ENCODE measurements at places on chromosomes 1 and 21.
A peak's percentile ranks its signal among the peaks of the same experiment; 100 is the strongest.

DNA sequence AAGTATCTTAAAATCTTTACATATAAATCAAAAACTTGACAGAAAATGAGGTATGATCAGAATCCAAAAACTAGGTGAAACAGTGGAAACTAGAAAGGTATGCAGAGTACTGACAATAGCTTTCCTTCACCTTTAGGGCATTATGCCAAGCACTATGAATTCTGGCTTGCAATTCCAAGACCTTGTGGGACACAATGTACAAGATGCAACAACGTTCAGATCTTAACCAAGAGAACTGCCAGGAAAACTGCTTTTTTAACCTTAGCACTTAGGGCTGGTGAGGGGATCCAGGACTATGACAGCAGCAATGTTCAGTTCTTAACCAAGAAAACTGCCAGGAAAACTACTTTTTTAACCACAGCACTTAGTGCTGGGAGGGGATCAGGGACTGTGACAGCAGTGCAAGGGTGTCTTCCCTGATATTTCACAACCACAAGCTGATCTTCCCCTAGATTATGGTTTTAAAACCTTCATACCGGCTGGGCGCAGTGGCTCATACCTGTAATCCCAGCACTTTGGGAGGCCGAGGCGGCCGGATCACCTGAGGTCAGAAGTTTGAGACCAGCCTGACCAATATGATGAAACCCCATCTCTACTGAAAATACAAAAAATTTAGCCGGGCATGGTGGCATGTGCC lies 22.3 kb downstream of the FOXJ3 start:
- no peak for DNase-seq

DNA sequence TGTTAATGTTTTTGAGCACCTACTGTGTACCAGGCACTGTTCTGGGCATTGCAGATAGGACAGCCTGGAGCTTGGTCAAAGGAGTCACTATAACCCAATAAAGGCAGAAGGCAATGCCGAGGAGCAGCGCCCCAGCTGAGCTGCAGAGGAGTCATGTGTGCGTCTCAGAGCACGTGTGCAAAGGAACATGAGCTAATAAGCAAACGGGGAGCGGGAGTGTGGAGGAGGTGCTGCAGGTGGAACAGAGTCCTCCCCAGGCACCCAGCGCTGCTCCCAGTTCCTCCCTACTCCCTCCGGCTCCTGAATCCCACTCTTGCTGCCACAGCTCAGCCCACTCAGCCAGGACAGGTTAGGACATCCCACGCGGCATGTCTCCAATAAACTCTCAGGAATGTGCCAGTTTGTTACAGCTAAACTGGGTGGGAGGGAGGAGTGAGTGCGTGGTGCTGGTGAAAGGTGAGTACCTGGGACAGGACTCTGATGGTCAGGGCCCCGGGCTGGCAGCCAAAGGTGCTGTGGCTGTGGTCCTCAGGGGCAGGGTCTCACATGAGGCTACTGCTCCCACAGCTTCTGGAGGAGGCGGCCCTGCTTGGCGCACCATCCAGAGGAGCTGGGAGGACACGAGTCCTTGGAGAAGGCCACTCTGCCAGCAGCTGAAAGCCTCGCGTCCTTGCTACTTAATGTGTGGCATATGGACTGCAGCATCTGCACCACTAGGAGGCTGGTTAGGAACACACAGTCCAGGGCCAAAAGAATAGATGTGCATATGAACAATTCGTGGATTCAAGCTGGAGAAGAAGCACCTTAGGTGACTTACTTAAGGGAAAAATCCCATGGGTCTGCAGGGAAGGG lies 52.3 kb downstream of the GRIK3 start:
- DNase-seq = peak; percentile 46

- peak; percentile 39 for DNase-seq
Measured at GRCh38 chr21:43361127-43361492, 65.8 kb downstream of the SIK1 start.

DNA sequence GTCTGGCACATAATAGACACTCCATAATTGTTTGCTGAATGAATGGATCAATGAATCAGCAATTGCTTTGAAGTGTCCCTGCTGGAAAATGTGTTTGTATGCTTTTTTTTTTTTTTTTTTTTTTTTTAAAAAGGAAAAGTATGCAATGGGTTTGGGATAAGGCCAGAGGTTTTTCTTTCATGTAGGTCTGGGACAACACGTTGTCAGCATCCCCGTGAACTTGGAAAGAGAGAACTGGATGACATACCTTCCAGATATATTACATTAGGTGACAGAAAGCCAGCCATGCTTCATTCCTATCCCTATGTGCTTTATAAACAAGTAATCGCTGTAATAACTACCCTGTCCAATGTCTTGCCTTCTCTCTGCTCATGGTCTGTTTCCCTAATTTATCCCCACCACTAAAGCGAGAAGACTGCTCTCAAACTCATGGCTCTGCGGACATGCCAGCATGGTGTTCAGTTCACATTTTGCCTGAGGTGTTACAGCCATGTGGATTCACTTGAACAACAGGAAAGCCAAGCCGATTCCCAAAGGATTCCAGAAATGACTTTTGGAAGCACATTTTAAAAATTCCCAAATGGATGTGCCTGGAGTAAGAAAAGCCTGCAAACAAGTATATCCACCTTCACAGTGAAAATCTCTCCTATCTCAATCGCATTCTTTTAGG lies 34.8 kb upstream of the GREM2 start:
- no peak for DNase-seq

- DNase-seq = no peak
Measured at GRCh38 chr1:192869308-192869940, 60.6 kb downstream of the RGS2 start.

DNA sequence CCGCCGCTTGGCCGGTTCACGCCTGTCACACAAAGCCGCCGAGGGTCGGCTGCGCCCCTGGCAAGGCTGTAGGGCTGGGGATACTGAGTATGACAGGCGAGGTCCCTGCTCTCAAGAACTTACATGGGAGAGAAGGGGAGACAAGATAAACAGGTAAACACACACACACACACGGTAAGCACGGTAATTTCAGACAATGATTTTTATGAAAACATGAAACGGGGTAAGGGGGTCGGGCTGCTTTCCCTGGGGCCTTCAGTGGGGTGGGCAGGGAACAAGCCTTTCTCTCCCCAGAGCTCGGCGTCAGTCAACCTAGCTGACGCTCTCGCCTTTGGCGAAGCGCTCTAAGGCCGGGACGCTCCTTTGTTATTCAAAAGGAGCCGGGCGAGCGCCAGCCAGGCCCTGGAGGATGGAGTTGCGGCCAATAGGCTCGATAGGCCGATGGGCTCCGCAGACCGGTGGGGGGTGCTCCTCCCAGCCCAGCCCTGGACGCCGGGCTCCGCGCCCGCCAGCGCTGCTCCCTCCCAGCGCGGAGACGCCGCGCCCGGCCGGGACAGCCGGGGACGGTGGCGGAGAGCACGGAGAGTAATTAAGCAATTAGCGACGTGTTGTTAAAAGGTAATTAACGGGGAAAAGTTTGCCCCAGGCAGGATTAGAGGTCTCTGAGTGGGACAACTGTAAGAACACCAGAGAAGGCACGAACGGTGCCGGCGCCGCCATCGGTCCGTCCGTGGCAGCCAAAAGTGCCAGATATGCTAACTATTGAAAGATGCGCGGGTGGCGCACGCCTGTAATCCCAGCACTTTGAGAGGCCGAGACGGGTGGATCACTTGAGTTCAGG lies 950 bp upstream of the INKA2 start:
- DNase-seq = peak; percentile 63

DNA sequence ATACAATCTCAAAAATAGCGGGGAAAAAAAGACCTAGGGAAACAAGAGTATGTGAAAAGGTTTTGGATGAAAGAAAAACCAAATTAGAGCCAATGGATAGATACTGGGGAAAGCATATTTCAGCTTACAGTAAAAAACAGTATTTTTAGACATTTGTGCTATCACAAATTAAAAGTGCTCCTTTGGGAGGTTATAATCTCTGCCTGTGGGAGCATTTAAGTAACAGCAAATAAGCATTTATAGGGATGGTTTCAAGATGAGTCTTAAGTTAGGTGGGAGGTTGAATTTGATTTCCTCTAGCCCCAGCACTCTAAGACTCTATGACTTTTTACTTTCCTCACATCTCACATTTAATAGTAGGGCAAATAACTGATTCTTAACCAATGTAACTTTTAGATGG lies 79.6 kb upstream of the SLFNL1 start:
- no peak for DNase-seq

- DNase-seq = peak; percentile 97
Measured at GRCh38 chr1:27522432-27523336, 32.7 kb upstream of the WASF2 start.

DNA sequence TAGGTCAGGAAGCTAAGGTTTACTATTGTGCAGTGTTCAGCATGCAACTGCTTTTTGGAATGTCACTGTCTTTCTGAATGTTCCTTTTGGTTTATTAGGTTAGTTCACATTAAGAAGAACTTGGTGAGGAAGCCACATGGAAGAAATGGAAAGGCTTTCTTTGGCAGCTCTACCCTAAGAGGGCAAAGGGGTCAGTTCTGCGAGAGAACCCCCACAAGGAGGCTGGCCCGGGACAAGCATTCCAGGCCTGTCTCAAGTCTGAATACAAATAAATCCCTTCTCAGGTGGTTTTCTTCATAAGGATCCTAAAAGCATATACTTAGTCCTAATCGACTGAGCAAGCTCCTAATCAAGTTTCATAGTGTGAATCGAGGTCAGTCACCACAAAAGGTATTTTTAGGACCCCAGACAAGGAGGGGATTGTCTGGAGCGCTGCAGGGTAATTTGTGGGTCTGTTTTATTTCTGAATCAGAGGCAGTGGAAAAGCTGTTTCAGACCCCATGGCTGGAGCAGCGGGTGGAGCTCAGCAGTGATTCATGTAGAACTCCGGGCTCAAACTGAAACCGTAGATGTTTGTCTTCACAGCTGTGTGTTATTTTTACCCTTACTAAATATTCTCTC lies 63.3 kb downstream of the ERG start:
- no peak for DNase-seq

GRCh38 chr1:184661801-184662200 lies 92.9 kb downstream of the EDEM3 start:
- no peak for DNase-seq

- DNase-seq = no peak
Measured at GRCh38 chr1:181349512-181349911, 133.8 kb upstream of the CACNA1E start.

GRCh38 chr1:114632427-114632826 lies 37.4 kb downstream of the DENND2C start:
- no peak for DNase-seq

GRCh38 chr1:11792106-11792505 lies 13.7 kb downstream of the MTHFR start:
- no peak for DNase-seq

GRCh38 chr1:182580736-182581135 lies 8.3 kb downstream of the RNASEL start:
- DNase-seq = no peak

DNA sequence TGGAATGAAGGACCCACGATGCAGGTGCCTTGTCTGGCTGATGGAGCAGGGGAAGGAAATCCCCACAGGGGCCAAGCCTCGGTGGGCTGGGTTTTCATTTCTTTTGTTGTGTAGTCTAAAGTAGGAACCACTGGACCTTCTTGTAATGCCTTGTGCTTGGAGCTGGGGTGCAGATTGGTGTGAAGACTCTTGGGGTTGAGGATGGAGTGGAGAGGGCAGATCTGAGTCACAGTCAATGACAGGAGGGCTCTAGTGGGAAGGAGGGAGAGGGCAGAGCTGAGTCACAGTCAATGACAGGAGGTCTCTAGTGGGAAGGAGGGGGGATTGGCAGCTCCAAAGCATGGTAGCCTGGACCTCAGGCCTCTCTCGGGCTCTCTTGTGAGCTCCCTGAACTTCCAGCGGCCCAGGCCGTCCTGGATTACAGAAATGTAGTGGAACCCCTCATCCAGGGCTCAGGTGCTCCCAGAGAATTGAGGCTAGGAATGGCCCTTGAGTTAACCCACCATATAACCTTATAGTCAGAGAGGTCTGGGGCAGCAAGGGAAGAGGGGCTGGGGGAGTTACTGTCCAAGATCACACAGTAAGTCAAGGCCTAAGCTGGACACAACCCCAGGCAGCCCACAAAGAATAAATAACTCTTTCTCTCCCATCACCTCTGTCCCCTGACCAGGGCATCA lies 313.8 kb downstream of the MATN1 start:
- DNase-seq = no peak

GRCh38 chr1:44101328-44101727 lies 17.3 kb upstream of the KLF17 start:
- DNase-seq = no peak

DNA sequence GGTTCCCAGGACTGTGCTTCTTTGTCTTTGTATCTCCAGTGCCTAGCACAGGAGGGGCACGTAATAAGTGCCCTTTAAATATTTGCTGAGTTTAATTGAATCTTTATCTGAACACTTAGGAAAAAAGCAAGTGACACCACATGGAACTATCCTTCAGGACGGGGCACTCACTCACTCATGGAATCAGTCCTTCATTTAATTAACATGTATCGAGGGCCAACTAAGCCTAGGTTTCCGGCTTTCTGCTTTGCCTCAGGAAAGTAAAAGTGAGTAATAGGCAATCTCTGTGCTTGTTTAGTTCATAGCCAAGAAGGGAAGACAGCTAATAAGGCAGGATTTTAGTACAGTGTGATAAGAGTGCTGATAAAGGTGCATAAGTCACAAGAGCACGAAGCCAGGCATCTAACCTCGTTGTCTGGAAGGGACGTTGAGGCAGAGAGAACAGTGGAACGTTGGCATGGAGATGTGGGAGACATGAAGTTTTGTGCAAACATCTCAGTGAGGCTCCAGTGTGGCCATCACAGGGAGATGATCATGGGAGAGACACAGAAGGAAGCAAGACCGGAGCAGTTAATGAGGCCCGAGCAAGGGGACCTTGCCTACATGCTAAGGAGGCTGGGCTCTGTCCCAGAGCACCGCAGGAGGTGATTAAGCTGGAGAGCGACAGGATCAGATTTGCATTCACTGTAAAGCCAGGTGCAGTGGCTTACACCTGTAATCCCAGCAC lies 54.1 kb upstream of the TRIM67 start:
- DNase-seq = no peak

GRCh38 chr1:6389971-6390370 lies 3.6 kb downstream of the ACOT7 start:
- no peak for DNase-seq

DNA sequence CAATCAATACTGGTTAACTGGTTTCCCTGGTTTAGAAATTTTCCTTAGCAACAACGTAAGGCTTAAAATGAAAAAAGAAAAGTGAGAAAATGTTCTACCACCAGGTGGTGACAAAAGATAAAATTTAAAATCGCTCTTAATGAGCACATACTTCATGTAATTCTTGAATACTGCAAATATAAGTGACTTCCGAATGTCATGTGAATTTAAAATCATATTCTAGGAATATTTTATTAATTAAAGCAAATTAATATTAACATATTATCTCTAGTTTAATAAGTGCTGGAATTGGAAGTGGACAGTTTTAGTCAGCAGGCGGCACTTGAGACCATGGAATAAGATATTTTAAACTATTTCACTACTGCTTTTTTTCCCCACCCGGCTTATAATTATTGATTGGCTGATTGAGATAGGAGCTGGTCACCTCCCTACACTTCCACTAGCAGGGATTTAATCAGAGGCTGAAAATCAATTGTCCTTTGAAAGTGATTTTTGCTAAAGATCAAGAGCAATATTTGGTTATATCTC lies 5.0 kb upstream of the ADAMTS1 start:
- peak; percentile 71 for DNase-seq

Data from NCI-H2171 treated with DMSO at 0.1 percent for 48 hours (cell line).